Liver (tissue), 10 donors: ENCODE measurements at places on chromosomes 6 and 20. TPM values are rescaled to one million over a fixed set of nuclear protein-coding genes. Genes with fewer than 3 reads are reported as not detected.

Gene EDEM2
- total RNA-seq: 32.5 TPM

Gene FABP7
- not detected for total RNA-seq

Gene LGSN
- 0.33 TPM for total RNA-seq

Gene DEFB132
- not detected for total RNA-seq

Gene CDSN
- total RNA-seq: not detected

Gene EYA2
- total RNA-seq: 0.17 TPM

Gene HLA-E
- total RNA-seq: 236 TPM

Gene LPA
- total RNA-seq: 34.7 TPM

Gene OR12D3
- total RNA-seq: not detected

Gene FOXQ1
- total RNA-seq: not detected

Gene SLC26A8
- 0.09 TPM for total RNA-seq

Gene MCCD1
- total RNA-seq: not detected

Gene HDGFL1
- not detected for total RNA-seq

Gene MARCKS
- 3.6 TPM for total RNA-seq

Gene GABRR1
- not detected for total RNA-seq

Gene EPPIN
- total RNA-seq: not detected

Gene TMEM244
- not detected for total RNA-seq

Gene TTLL9
- total RNA-seq: not detected

Gene HMGCLL1
- 0.93 TPM for total RNA-seq

Gene GOPC
- 14.9 TPM for total RNA-seq

Gene COL10A1
- not detected for total RNA-seq

Gene TUBB1
- 59.5 TPM for total RNA-seq

Gene CRNKL1
- total RNA-seq: 10.3 TPM

Gene EIF2S2
- 32.1 TPM for total RNA-seq

Gene SYCP2
- total RNA-seq: 0.42 TPM

Gene VSTM2L
- total RNA-seq: 0.79 TPM

Gene PPP1R14C
- total RNA-seq: not detected

Gene AGER
- 0.47 TPM for total RNA-seq

Gene TENT5A
- 13.1 TPM for total RNA-seq

Gene COL11A2
- 0.59 TPM for total RNA-seq

Gene PDSS2
- total RNA-seq: 20.9 TPM

Gene EMILIN3
- total RNA-seq: 0.17 TPM

Gene MUC22
- not detected for total RNA-seq

Gene PPP1R16B
- 5.7 TPM for total RNA-seq

Gene SLC13A3
- total RNA-seq: 1.5 TPM

Gene SMOC2
- 0.23 TPM for total RNA-seq

Gene KCNK17
- 1.9 TPM for total RNA-seq

Gene TLDC2
- total RNA-seq: not detected
